ENCODE measurements at places on chromosomes 5 and 9. TPM values are rescaled to one million over a fixed set of nuclear protein-coding genes. Genes with fewer than 3 reads are reported as not detected.

The PCDHA5 gene
- 0.36 TPM for total RNA-seq

GRCh38 chr5:121257621-121258020 lies 594.1 kb upstream of the FTMT start:
- H3K27ac ChIP-seq, result no peak overlapping the region
- no peak for DNase-seq
- no peaks in the 10 kb centered on the region for H3K36me3 ChIP-seq

The PCDHA9 gene
- total RNA-seq, result 0.66 TPM

The TAF11L11 gene
- total RNA-seq, result not detected

GRCh38 chr5:74406844-74407243 lies 233.7 kb downstream of the ENC1 start:
- peaks cover 6% of the 10 kb centered on the region for H3K4me1 ChIP-seq
- H3K27ac ChIP-seq, result no peak overlapping the region
- no peak for DNase-seq
- H3K4me3 ChIP-seq, result no peak overlapping the region
- H3K36me3 ChIP-seq, result no peaks in the 10 kb centered on the region

- no peak overlapping the region for H3K4me3 ChIP-seq
- H3K4me1 ChIP-seq, result no peaks in the 10 kb centered on the region
- H3K36me3 ChIP-seq, result no peaks in the 10 kb centered on the region
Measured at GRCh38 chr5:146388386-146388785, 49.7 kb downstream of the POU4F3 start.

DNA sequence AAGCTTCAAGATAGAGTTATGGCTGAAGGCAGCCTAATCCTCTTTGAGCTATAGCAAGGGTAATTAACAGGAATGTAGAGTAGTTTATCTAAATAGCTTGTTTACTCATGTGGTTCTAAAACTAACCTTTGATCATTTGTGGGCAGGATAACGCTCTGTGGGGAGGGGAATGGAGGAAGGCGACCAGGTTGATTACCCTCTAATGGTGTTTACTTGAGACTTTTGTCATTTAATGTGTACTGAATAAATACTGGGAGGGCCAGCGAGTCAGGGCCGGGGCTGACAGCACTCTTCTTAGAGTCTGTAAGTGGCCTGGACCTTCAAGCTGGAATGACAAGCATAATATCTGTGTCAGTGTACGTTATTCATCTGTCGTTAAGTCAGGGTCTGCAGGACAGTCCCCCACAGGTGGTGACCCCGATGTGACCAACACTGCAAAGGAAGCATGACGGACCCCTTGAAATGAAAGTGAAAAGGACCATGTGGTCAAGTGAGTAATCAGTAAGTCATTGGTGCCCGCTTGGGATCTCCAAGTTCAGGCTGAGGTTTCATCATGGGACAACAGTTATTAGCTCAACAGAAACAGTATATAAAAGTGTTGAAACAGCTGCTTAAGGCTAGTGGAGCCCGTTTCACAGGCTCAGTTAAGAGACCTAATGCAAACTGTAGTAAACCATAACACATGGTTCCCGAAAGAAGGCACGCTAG lies 162.6 kb downstream of the CPLANE1 start:
- no peaks in the 10 kb centered on the region for H3K27me3 ChIP-seq
- no peak overlapping the region for H3K27ac ChIP-seq
- no peaks in the 10 kb centered on the region for H3K36me3 ChIP-seq

DNA sequence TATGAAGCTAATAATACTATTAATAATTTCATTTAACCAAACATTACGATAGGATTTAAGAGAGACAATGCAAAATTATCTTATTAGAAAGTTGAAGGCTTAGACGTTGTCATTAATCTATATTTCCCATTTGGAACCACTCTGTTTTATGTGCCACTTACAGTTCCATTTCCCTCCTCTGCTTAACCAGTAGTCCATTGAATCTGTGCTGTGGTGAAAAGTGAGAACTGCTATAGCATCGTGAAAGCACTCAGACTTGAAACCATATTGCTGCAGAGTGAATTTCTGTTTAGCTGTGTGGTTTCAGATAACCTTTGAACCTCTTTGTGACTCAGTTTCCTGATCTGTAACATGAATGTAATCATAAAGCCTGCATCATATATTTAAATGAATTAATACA lies 2304.5 kb downstream of the MAT2B start:
- DNase-seq, result no peak
- H3K27ac ChIP-seq, result no peak overlapping the region
- no peaks in the 10 kb centered on the region for H3K4me1 ChIP-seq
- H3K4me3 ChIP-seq, result no peak overlapping the region
- H3K27me3 ChIP-seq, result no peaks in the 10 kb centered on the region

DNA sequence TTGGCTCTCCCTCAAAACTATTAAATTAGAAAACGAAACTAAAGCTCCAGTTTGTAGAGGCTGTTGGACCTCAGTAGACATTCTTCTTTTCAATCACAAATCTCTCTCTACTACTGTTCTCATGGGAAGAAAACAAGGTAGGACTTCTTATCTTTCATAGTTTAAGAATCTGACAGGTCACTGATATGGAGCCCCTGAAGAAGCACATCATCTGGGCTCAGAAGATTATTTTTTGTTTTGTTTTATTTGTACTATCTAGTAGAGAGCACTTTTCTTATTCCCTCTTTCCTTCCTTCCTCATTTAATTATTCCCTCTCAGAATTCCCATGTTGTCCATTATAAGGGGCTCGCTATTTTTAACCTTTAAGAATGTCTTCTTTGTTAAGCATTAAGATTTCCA lies 26.3 kb downstream of the STARD4 start:
- no peaks in the 10 kb centered on the region for H3K27me3 ChIP-seq
- H3K36me3 ChIP-seq, result no peaks in the 10 kb centered on the region
- no peak for DNase-seq
- no peaks in the 10 kb centered on the region for H3K4me1 ChIP-seq
- H3K4me3 ChIP-seq, result no peak overlapping the region
